ENCODE measurements at places on chromosomes 16 and 17.
A peak's percentile ranks its signal among the peaks of the same experiment; 100 is the strongest.

- DNase-seq, result peak; percentile 32
These were observed 30.1 kb downstream of the VAC14 start for GRCh38 chr16:70770626-70771552.

GRCh38 chr17:79388556-79389295, 222.1 kb downstream of the RBFOX3 start:
- no peak for DNase-seq

GRCh38 chr16:59058250-59058649, 324.1 kb upstream of the GOT2 start:
- DNase-seq, result no peak

- no peak for DNase-seq
These were observed 146.1 kb upstream of the GSE1 start for GRCh38 chr16:85466989-85467388.

DNA sequence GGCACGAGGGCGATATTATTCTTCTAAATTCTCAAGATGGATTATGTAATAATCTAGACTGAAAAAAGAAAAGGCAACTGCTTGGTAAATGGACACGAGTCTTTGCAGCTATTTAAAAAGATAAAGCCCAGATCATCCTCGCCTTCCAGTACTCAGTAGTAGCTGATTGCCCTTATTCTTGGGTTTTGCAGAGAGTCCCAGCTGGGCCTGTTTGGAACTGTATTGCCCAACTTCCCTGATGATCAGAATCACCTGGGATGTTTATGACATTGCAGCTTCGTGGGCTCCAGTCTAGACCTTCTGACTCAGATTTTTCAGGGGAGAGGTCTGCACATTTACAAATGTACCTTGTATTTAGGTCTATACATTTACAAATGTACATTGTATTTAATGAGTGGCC, 213.5 kb downstream of the RAB11FIP4 start:
- DNase-seq, result no peak

DNA sequence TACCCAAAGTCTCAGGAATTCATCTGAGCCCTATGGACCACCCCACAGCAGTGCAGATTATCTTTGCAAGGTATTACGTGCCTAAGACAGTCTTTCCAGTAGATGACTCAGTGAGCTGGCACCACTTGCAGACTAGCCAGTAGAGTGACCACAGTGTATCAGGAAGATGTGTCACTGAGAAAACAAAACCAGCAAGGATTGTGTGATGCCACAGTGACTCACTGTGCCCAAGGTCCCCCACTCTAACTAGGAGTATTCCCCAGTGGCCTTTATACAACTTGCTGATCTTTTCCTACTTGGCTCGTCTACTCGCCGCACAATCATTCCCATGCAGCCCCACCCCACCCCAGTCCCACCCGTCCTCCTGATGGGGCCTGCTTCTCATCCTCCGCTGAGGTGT, 26.8 kb upstream of the PRKCA start:
- DNase-seq, result no peak

- no peak for DNase-seq
These were observed 4.7 kb downstream of the KRABD2 start for GRCh38 chr17:8371786-8372185.

DNA sequence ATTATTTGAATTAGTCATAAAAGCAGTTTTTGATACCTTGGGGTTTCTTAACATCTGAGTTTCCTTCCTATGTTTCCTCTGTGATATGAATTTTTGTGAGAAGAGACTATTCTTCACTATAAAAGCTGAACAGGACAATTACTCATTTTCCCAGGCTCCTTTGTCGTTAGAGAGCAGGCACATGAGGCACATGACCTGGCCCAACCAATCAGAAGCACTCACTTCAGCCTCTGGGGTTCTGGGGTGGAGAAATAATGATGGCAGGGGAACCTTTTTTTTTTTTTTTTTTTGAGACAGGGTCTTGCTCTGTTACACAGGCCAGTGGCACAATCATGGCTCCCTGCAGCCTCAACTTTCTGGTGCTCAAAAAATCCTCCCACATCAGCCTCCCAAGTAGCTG, 145.5 kb upstream of the ASIC2 start:
- no peak for DNase-seq

- no peak for DNase-seq
These were observed 251.6 kb upstream of the TNRC6C start for GRCh38 chr17:77706938-77707337.

GRCh38 chr17:31052187-31052889, 42.4 kb upstream of the NF1 start:
- no peak for DNase-seq

- no peak for DNase-seq
These were observed 8.0 kb downstream of the SECTM1 start for GRCh38 chr17:82325286-82326180.

DNA sequence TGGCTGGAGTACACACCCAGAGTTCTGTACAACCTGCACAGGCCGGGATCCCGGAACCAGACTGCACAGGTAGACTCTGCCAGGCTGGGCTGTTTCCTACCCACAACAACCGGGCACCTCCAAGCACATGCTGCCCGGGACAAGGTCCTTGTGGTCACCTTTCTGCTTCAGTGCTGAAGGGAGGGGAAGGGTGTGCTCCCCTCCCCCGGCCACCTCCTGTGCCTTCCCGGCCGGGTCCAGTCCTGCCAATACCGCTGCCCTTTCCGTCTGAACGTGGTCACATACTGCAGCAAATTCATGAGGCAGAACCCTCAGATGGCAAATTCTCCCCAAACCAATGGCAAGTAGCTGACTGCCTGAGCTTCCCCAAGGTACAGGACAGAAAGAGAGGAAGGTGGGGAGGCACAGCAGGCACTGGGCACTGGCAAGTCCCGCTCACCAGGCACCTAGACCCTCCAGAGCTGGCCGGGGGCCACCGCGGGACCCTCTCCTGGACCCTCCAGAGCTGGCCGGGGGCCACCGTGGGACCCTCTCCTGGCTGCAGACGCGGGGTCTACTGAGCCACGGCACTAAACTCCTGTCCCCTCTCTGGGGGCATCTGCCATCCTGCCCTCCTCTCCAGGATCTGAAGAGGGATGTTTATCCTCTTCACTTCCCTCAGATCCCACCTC, 22.8 kb downstream of the SLC43A2 start:
- no peak for DNase-seq

DNA sequence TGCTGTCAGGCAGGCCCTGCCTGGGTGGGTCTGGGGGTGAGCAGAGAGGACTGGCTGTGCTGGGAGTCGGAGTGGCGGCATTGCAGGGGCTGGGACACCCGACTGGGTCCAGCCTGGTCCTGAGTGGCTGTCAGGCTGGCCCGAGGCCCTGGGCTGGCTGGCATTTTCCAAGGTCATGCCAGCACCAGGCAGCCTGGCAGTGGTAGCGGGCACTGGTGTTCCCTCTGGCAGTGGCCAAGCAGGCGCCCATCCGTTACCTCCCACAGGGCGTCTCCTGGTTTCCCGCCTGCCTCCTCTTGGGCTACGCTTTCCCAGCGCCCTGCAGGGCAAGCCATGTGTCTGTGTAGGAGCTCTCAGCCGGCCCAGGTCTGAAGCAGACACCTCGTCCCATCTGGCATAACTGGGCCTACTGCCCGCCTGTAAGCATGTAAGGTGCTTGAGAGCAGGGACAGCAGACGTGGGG, 5.7 kb upstream of the PKMYT1 start:
- no peak for DNase-seq

DNA sequence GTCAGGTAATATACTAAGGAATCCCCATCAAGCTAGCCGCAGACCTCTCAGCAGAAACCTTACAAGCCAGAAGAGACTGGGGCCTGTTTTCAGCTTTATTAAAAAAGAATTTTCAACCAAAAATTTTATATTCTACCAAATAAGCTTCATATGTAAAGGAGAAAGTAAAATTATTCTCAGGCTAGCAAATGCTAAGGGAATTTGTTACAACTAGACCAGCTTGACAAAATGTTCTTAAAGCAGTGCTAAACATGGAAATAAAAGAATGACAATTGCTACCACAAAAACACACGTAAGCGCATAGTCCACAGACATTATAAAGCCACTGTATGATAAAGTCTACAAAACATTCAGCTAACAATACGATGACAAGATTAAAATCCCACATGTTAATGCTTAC, 449.4 kb upstream of the MON1B start:
- DNase-seq, result no peak

DNA sequence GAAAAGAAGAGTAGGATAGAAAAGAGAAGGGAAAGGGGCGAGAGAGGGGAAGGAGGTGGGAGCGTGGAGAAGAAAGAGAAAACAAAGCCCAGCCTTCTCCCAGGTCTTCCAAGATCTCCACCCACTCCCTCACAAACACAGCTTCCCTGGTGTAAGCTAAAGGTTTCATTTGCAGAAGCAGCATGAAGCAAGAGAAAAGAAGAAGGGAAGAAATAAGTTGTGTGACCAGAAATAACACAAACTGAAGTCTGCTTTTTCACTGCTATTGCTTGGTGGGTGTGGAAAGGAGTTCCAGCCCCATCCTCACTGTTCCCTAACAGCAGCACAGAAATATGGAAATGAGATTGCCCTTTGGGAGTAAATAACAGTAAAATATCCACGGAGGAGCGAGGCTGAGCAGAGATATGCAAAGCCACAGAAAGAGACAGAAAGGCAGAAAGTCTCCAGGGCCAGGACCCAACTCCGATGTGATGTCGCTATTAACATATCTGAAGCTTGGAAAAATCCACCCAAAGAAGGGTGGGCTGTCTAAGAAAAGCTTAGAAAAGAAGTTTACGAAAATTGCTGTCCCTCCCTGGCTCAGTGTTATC, 10.3 kb upstream of the GAS7 start:
- DNase-seq, result no peak

- DNase-seq, result no peak
These were observed 2.7 kb downstream of the SOCS1 start for GRCh38 chr16:11253009-11253994.

DNA sequence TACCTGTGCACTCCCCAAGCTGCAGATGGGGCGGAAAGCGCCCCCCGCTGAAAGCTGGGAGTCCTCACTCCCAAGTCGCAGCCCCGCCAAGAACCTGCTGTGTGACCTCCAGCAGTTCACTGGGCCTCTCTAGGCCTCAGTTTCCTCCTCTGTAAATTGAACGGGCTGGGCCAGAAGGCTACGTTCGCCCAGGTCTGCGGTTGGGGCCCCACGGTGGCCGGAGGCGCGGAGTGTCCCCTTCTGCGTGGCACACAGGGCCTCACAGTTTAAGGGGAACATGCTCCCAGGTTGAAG, 628 bp downstream of the GALK1 start:
- no peak for DNase-seq

DNA sequence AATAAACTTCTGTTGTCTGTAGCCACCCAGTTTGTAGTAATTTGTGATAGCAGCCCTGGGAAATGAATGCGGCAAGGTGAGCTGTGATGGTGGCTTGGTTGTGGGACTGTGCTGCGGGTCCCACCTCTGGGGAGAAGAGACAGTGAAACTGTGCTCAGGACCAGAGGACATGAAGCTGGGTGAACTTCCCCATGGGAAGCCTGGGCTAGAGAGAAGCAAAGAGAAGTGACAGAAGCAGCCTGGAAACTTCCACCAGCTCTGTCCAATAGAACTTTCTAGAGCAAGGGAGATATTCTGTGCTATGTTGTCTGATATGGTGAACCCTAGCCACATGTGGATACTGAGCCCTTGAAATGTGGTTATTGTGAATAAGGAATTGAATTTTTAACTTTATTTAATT, 51.5 kb upstream of the EMP2 start:
- no peak for DNase-seq

DNA sequence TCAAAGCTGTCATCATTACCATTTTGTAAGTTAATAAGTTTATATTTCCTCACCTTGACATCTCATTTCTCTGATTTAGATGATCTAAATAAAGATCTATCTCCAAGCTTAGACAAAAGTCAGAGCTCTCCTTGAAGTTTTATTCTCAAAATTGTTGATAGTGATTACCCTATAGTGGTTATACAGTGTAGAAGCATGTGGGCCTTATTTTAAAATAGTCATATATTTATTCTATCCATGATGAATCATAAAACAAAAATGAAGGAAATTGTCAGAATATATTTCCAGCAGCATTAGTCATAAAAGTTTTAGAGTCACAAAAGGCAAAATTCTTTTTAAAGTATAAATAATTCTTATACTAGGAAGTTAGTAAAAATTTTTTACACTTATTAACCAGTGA, 49.0 kb downstream of the RHOT1 start:
- DNase-seq, result no peak

GRCh38 chr17:4369557-4370230, 3.2 kb upstream of the UBE2G1 start:
- no peak for DNase-seq

GRCh38 chr17:66725956-66726355, 109.0 kb upstream of the CACNG5 start:
- no peak for DNase-seq

- no peak for DNase-seq
These were observed 2.1 kb upstream of the C17orf107 start for GRCh38 chr17:4897198-4897687.

DNA sequence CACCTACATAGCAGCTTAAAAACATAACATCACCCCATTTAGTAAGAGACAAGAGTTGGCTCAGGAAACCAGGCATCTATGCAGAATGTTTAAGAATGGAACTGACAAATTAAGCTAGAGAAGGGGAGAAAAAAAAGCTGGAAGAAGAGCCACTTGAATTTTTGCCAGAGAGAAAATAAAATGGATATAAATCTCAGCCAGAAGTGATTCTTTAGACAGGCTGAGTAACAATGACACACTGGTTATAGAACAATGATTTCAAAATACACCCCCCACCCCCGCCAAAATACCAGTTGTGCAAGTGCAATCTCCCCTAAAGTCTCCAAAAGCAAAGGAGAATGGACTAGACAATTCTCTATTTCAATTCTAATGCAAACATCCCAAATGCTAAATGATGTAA, 22.4 kb downstream of the LSM12 start:
- no peak for DNase-seq

GRCh38 chr17:247767-248166, 66.3 kb upstream of the DOC2B start:
- no peak for DNase-seq

DNA sequence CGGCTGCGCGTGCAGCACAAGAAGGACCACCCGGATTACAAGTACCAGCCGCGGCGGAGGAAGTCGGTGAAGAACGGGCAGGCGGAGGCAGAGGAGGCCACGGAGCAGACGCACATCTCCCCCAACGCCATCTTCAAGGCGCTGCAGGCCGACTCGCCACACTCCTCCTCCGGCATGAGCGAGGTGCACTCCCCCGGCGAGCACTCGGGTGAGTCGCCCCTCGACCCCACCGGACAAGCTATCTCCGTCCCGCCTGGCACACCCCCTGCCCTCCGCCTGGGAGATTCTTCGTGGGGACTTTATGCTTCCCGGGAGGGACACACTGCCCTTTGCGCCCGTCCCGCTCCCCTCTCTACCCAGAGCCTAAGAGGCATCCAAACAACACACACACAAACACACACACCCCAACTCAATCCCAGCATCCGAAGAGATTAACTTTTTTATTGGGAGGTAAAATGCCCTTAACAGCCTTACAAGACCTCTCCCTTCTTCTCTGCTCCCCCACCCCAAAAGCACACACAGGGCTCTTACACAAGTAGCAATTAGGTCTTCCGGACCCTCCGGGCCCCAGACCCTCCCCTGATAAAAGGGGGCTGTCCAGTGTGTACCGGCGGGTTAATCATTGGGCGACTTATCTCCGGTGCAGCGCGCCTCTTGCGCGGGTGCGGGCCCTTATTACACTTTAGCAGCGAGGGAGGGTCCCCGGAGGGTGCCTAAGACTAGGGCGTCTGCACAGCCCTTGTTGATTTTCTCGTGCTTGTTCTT, 2.1 kb downstream of the SOX9 start:
- DNase-seq, result no peak

GRCh38 chr16:67137605-67138004, 13.2 kb downstream of the B3GNT9 start:
- DNase-seq, result no peak

- DNase-seq, result no peak
These were observed 92.1 kb downstream of the TBC1D16 start for GRCh38 chr17:79943347-79944241.

Measured in stimulated activated CD8-positive, alpha-beta memory T cell treated with anti-CD3 and anti-CD28 coated beads, Interleukin-7, amount 100 ng/mL, for 48 hours (primary cell).